ENCODE measurements at places on chromosomes 13 and 19.

DNA sequence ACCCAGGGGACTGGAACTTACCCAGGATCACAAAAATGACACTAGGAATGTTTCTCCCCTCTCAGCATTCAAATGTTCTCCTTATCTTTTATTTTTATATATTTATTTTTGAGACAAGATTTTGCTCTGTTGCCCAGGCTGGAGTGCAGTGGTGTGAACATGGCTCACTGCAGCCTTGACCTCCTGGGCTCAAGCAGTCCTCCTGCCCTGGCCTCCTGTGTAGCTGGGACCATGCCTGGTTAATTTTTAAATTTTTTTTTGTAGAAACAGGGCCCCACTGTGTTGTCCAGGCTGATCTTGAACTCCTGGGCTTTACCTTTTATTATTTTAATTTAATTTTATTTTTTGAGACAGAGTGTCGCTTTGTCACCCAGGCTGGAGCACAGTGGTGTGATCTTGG lies 108.2 kb downstream of the PCCA start:
- DNase-seq, result no peak

DNA sequence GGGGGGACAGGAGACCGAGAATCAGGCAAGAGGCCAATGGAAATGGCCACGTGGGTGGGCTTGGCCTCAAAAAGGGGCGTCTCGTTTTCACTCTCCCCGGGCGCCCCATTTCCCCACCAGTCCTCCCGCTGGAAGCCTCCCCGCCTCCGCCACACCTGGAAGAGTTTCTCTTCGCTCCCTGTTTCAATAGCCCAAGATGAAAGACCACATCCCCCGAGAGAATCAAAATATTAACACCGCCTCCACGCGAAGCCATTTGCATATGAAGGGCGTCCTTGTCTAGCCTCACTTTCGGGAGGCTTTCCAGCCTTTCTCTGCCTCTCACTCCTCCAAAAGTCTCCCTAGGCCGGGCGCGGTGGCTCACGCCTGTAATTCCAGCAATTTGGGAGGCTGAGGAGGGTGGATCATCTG lies 691 bp upstream of the OLFM2 start:
- DNase-seq, result peak; percentile 92

GRCh38 chr19:14840206-14840605 lies 5.2 kb upstream of the OR7A5 start:
- DNase-seq, result no peak

DNA sequence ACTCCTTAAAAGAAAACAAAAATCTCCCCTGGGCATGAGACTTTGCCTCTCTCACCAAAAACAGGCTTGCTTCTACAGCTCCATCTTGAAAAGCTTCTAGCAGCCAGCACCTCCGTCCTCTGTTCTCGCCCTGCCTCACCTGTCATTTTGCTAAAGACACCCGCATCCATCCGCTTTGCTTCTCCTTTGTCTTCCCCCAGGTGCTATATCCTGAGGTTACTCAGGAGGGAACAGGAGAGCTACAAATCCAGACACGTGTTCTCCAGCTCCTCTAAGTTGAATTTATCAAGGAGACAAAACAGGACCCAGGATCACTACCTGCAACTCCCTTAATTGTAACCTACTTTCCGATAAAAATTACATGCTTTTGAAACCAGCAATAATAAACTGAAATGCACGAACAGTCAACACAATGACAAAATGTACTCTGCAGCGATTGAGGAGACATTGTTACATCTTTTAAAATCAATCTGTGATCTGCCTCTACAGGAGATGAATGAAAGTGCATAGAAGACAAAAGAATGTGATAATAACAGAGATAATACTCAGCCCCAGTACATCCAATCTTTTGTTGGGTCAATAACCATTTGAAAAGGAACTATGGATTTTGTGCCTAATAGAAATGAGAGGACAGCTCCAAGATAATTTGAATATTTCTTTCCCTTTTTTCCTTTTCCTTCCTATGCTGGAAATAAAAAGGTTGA lies 221.2 kb downstream of the DCLK1 start:
- DNase-seq, result peak; percentile 59

DNA sequence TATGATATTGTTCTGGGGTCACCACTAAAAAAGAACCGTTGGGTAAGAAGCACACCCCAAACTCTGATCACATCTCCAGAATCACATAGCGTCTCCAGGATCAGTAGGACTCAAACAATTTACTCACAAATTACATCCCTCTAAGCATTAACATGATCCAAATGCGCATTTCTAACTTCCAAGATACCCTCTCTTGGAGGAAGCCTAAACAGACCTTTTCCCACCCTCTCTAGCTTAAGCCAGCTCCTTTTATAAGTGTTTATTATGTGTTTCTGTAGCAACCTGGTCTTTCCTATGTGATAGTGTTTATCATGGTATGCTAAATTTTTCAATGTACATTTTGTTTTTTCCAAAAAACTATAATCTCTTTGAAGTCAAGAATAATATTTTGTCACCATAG lies 1846.5 kb downstream of the OLFM4 start:
- DNase-seq, result peak; percentile 48

- DNase-seq, result peak; percentile 57
Measured at GRCh38 chr19:20482721-20483120, 82.9 kb downstream of the ZNF737 start.

DNA sequence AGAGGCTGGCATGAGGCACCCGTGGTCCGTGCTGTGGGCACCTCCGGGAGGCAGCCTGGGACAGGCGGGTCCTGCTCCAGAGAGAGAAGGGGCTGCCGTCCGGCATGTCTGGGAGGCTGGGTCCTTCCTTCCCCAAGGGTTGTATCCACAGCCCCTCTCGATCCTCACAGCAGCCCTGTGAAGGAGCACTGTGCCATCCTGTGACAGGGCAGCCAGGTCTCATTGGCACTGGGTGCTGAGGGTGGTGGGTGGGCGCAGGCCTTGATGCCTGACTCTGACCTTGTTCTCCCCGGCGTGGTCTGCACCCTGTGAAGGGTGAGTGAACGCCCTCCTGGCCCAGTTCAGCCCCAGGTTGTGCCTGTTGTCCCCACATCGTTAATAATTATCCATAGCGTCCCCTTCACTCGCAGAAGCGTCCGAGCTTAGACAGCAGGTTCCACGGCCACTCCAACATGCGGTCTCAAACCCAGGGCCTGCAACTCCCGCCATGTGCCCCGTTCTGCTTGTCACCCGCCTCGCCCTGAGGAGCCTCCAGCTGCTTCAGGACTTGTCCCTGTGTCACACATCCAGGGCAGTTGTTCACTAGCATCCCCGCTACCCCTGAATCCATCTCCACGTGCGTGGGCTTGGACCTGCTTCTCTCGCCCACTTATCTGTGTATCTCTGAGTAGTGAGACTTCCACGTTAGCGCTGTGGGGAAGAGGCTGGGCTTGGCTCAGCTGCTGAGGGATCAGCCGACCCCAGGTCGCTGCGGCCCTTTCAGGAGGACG lies 10.6 kb downstream of the ATP11A start:
- no peak for DNase-seq
